ENCODE measurements at places on chromosomes 7 and 10.

- DNase-seq, result no peak
These were observed 62.7 kb upstream of the STK17A start for GRCh38 chr7:43520201-43520600.

- DNase-seq, result no peak
These were observed 154.0 kb upstream of the AOAH start for GRCh38 chr7:36878288-36878687.

GRCh38 chr7:156024201-156024600, 211.9 kb upstream of the SHH start:
- no peak for DNase-seq

- DNase-seq, result no peak
These were observed 352.8 kb upstream of the PFKP start for GRCh38 chr10:2714597-2714996.

DNA sequence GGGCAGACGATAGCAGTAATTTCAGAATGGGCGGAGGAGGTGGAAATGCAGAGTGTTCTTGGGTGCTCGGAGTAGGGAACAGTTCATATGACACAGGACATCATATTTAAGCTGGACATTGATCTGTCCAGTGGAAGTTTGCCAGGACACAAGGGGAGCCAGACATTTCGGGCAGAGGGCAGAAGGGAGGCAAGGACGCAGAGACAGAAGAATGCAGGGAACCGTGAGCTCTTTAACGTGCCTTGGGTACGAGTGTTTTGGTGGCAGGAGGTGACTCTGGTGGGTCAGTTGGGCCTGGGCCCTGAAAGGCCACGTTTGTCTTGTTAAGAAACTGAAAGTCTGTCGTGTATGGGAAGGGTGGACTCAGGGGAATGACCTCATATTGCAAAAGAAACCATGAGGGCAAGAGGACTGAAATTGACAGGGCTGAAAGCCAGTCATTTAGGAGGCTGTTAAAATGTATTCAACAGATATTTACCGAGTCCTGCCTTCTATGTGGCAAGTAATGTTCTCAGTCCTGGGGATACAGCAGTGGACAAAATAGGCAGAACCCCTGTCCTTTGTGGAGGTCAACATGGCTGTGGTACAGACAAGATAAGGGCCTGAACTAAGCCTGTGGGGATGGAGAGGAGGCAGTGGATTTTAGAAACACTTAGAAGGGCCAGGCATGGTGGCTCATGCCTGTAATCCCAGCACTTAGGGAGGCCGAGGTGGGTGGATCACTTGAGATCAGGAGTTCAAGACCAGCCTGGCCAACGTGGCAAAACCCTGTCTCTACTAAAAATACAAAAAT, 2.2 kb downstream of the OPTN start:
- no peak for DNase-seq

DNA sequence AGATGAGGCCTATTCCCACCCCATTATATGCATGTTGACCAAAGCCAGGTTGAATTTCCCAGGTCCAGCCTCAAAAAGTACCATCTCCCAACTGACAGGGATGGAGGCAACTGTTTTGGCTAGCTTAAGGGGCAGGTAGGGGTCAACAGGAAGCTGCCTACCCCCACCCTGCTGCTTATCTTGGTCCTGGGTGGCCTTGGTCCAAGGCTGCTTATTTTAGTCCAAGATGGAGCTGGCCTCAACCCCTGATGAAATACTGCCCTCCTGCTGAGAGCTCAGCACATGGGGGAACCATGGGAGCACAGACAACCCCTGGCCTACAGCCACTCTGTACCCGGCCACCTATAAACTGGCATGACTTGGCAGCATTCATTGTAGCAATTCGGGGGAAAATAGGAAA, 23.1 kb downstream of the MYO1G start:
- DNase-seq, result no peak

All from HS-27A (cell line).